ENCODE measurements at places on chromosomes 11 and 22. TPM values are rescaled to one million over a fixed set of nuclear protein-coding genes. Genes with fewer than 3 reads are reported as not detected.

- no peaks in the 10 kb centered on the region for H3K36me3 ChIP-seq
- DNase-seq: no peak
- H3K27me3 ChIP-seq: no peaks in the 10 kb centered on the region
- no peak overlapping the region for H3K27ac ChIP-seq
- H3K4me3 ChIP-seq: no peak overlapping the region
- H3K4me1 ChIP-seq: no peaks in the 10 kb centered on the region
Measured at GRCh38 chr11:45379162-45379863, 93.2 kb upstream of the SYT13 start.

GRCh38 chr11:58567889-58568512, 7.7 kb downstream of the LPXN start:
- H3K4me3 ChIP-seq: no peak overlapping the region
- H3K27ac ChIP-seq: no peak overlapping the region
- no peak for DNase-seq
- H3K27me3 ChIP-seq: no peaks in the 10 kb centered on the region
- H3K4me1 ChIP-seq: no peaks in the 10 kb centered on the region

GRCh38 chr11:88508418-88508758, 170.9 kb upstream of the CTSC start:
- H3K27ac ChIP-seq: no peak overlapping the region
- peak; percentile 65 for DNase-seq
- no peak overlapping the region for H3K4me3 ChIP-seq
- H3K36me3 ChIP-seq: no peaks in the 10 kb centered on the region
- no peaks in the 10 kb centered on the region for H3K27me3 ChIP-seq

GRCh38 chr22:30402028-30402765, 5.4 kb downstream of the SEC14L2 start:
- no peak overlapping the region for H3K27ac ChIP-seq
- H3K4me1 ChIP-seq: no peaks in the 10 kb centered on the region
- peaks cover 3% of the 10 kb centered on the region for H3K36me3 ChIP-seq
- DNase-seq: no peak
- no peaks in the 10 kb centered on the region for H3K27me3 ChIP-seq

GRCh38 chr22:39174498-39175352, 22.2 kb upstream of the CBX7 start:
- no peak overlapping the region for H3K4me3 ChIP-seq
- peaks cover 65% of the 10 kb centered on the region for H3K4me1 ChIP-seq
- peak; percentile 95 for DNase-seq
- H3K27me3 ChIP-seq: no peaks in the 10 kb centered on the region
- peak overlapping the region; percentile 85 for H3K27ac ChIP-seq

GRCh38 chr11:128669506-128670270, 24.2 kb upstream of the FLI1 start:
- H3K36me3 ChIP-seq: no peaks in the 10 kb centered on the region
- no peaks in the 10 kb centered on the region for H3K4me1 ChIP-seq
- no peak for DNase-seq
- no peaks in the 10 kb centered on the region for H3K27me3 ChIP-seq
- no peak overlapping the region for H3K27ac ChIP-seq

GRCh38 chr11:120021391-120021953, 116.4 kb downstream of the TRIM29 start:
- H3K27me3 ChIP-seq: no peaks in the 10 kb centered on the region
- H3K27ac ChIP-seq: no peak overlapping the region
- DNase-seq: no peak
- H3K36me3 ChIP-seq: no peaks in the 10 kb centered on the region

- no peaks in the 10 kb centered on the region for H3K4me1 ChIP-seq
- no peak overlapping the region for H3K4me3 ChIP-seq
- no peaks in the 10 kb centered on the region for H3K36me3 ChIP-seq
- no peak overlapping the region for H3K27ac ChIP-seq
Measured at GRCh38 chr11:83540112-83540675, 254.0 kb upstream of the CCDC90B start.

DNA sequence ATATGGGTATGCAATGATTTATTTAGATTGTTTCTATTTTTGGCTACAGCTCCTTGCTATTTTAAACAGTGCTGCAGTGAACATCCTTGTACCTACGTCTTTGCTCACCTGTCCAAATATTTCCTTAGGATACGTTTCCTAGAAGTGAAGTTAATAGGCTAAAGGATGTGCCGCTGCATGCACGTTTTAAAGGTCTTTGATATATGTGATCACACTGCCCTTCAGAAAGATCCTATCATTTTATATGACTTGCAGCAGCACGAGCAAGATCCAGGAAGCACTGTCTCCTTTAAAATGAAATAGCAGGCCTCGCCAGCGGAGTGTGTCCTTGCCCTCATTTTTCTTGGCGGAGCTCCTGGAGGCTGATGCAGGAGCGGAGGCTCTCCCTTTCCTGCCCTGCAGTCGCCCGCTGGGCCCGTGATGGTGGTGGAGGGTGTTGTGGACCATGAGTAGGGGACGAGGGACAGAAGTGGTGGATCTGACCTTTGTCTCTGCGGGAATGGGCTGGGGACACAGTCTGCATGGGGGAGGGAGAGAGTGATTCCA, 19.4 kb downstream of the RPS6KA4 start:
- H3K27me3 ChIP-seq: no peaks in the 10 kb centered on the region
- no peak overlapping the region for H3K27ac ChIP-seq
- H3K4me1 ChIP-seq: no peaks in the 10 kb centered on the region
- no peak for DNase-seq
- H3K36me3 ChIP-seq: no peaks in the 10 kb centered on the region

MISFA gene
- 3.6 TPM for total RNA-seq

FAM180B gene
- not detected for total RNA-seq

DRD2 gene
- 0.31 TPM for total RNA-seq

OR51B2 gene
- total RNA-seq: not detected

KCNK4 gene
- total RNA-seq: not detected

OR6Q1 gene
- not detected for total RNA-seq

CHRM4 gene
- 0.16 TPM for total RNA-seq

Data from kidney (tissue), 22 donors.